ENCODE measurements at places on chromosomes 7 and 10.
A peak's percentile ranks its signal among the peaks of the same experiment; 100 is the strongest.

DNA sequence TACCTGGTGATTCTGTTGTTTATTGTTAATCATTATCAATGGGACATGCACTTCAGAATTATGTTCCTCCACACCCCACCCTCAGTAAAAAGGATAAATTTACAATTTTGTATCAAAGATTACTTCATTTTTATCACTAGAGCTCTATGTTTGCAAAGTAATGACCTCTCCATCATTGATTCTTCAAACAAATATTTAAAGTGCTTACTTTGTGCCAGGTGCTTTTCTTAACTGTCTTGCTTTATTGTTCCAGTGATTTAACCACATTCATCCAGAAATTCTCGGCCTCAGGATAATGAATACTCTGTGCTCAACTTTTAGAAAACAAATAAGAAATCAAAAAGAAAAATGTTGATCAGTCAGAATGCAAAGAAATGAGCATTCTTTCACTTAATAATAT is 144.9 kb upstream of the FOXP2 start:
- no peak for DNase-seq

GRCh38 chr7:1531263-1531978 is 919 bp downstream of the MAFK start:
- peak; percentile 31 for DNase-seq

- DNase-seq: no peak
These were observed 19.8 kb downstream of the CFAP70 start for GRCh38 chr10:73338801-73339368.

DNA sequence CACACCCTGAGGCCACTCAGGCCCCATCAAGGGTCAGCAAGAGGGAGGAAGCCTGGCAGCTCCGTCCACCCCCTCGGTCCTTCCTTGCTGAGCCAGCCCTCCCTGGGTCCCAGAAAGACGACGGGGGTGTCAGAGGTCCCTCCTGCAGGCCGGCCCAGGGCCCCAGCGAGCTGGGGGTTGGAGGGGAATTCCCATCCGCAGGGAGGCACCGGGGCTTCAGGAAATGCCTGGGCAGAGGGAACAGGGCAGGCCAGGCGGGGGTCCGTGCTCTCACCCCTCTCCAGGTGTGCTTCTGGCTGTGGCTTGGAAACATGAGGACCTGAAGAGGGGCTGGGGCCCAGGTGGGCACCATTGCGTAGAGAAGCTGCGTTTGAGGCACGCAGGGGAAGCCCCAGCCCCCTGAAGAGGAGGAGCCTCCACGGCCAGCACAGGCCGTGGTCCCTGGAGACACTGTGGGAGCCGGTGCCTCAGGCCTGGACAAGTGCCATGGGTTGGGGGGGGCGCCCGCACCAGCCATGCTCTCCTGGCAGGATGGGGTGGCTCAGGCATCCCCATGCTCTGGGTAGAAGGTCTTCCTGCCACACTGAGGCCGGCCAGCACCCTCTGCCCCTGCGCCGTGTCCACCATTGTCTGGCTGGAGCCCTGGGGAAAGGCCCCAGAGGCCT is 66.7 kb downstream of the PDGFA start:
- no peak for DNase-seq

DNA sequence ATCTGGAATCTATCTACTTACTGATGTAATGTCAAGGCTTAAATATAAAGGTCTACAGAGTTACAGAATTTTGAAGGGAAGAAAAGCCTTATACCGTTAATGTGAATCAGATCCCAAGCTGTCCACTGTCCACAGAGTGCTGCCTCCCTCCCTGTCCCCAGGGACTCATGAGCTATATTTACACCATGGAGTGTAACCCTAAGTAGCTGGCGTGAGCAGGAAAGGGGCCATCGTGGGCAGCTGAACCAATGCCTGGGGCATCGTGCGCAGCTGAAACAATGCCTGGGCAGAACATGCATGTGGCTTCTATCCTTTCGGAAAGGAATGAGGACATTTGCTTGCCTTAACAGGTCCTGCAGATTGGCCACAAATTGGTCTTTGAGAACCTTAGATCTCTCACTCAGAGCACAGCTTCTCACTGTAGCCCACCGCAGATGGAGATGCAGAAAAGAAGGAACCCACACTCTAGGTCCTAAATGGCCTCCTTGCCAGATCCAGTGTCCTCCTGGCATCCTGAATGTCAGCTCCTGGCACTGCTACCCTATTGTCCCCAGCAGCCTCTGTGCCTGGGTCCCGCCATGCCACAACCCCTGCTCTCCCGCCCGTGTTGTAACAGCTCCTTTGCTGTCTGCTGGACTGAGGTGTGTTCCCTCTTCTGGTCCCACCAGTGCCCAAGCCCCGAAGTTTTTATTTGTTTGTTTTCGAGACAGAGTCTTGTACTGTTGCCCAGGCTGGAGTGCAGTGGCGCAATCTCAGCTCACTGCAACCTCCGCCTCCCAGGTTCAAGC is 30.3 kb downstream of the CCDC3 start:
- DNase-seq: no peak

DNA sequence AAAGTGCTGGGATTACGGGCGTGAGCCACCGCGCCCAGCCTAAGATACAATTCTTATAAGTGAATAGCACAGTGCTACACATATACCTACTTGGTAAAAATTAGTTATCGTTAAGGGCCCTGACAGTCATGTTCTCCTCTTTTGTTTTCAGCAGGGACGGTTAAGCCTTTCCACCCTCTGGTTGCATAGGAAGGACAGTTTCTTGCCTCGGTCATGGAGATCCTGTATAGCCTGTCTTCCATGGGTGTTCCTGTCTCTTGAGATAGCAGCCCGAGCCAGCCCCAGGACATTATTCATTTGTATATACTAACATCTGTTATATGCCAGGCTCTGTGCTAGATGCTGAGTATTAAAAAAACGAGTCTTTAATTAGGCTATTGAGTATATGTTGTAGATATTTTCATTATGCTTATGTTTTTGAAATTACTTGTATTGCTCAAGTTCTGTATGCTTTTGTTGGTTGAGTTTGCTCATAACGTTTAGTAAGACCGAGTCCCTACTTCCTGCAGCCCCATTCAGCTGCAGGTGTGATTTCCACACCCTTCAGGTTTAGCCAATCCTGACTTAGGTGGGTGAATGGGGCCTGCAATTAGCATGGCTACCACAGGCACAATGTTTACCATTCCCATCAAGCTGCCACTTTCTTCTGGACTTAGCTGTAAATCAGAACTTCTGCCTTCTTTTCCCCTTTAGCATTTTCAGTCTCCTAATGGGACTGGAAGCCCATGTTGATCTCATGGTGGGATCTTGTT is 24.8 kb downstream of the CCSER2 start:
- DNase-seq: no peak

- no peak for DNase-seq
These were observed 94.3 kb downstream of the SIRT1 start for GRCh38 chr10:67978749-67979148.

GRCh38 chr7:100566018-100566531 is 7.6 kb downstream of the SAP25 start:
- DNase-seq: no peak

GRCh38 chr10:73908853-73909539 is 1.9 kb upstream of the PLAU start:
- DNase-seq: peak; percentile 57

- DNase-seq: no peak
These were observed 268.5 kb downstream of the ADK start for GRCh38 chr10:74419491-74419951.

Data from CD4-positive, alpha-beta T cell treated with Interleukin-2 at 100 ng/mL for 4 hours (primary cell).